Skin of body (tissue), 3 donors: ENCODE measurements at places on chromosomes 16 and 17. TPM values are rescaled to one million over a fixed set of nuclear protein-coding genes. Genes with fewer than 3 reads are reported as not detected.

DNA sequence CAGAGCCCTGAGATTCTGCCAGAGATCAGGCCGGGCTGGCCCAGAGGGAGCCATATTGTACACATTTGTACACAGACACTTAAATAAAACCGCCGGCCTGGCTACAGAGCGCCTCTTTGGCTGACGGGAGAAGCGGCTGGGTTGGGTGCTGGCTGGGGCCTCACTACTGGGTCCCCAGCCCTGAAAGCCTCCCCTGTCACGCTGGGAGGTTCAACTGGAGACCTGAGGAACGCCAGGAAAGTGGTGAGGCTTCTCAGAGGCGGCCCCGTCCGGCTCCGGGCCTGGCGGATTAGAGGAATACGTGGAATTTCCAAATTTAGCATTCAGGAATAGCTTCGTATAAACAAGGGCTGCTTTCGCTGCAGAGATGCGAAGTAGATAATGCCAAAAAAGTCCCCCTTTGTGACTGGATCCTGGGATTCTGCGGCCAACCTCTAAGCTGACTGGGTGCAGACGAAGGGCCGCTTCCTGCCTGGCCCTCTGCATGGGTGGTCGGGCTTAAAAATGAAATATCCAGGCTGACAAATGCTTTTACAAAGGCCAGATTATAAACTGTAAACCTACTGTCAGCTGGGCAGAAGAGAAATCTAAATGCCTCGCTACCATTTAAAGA, 252.4 kb downstream of the IRF8 start:
- DNase-seq, result no peak

DNA sequence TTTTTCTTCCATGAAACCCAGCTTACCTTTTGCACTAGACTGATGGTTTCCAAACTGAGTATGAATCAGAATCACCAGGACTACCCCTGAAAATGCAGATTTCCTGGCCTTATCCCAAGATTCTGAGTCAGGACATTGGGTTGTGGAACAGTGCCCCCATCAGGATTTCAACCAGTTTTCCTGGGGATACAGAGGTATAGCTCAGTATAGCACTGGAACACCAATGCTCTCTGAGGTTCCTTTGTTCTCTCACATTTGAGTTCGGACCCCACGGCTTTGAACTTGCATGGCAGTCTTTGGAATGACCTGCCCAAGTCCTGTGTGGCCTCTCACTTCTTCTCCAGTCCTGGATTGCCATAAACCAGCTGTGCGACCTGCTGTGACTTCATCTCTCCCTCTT, 12.8 kb upstream of the CCL8 start:
- DNase-seq, result no peak

The HP gene
- total RNA-seq, result 12.7 TPM

DNA sequence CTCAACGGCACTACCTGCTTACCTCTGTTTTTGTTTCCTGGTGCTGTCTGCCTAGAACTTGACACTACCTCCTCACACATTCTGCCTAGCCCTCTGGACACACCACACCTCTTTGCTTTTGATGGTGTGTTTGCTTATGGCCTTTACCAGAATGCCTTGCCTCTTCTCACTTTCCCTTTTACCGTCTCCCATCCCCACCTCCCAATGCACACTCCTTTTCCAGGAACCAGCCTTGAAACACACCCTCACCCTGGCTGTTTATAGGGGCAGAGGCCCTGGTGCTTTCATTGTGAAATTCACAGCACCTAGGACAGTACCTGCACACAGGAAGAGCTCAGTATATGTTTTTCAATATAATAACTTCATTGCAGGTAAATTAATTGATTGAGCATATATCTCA, 56.2 kb downstream of the MAP2K6 start:
- DNase-seq, result no peak

The CSH2 gene
- total RNA-seq, result not detected
